Activated CD8-positive, alpha-beta T cell treated with anti-CD3 and anti-CD28 coated beads for 36 hours (primary cell): ENCODE measurements at places on chromosomes 16 and 17. TPM values are rescaled to one million over a fixed set of nuclear protein-coding genes. Genes with fewer than 3 reads are reported as not detected.

DNA sequence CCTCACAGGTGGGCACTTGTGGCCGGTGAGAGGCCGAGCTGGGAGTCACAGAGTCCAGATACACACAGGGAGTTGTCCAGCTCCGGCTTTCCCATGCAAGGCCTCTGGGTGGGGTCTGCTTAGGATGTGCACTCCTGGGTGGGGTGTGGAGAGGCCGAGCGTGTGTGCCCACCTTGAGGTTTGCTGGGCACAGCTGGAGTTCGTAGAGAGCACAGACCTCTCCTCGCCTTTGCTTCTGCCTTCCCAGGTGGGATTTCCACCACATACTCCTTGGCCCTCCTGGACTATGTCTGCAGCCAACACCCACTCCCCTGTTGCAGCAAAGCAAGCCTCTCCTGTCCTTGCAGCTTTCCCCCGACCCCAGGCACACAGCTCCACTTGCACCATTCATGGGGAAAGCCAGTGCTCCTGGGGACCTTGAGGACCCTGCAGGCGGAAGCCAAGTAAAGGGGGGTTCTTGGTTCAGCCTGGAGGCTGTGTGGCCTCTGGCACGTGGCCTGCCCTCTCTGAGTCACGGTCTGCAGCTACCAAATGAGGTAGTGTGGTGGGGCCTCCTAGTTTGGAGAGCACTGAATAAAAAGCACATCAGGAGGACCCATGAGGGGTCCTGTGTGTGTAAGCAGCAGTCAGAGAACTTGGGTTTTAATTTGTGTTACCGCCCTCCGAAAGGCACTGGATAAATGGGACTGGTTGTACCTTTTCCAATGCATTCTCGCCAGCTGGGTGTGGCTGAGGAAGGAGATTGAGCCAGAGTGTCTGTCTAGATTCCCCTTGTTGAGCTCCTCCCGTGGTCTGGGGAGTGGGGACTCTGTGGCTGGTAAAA, 31.5 kb downstream of the MPRIP start:
- H3K4me1 ChIP-seq: peaks cover 50% of the 10 kb centered on the region
- H3K27me3 ChIP-seq: no peaks in the 10 kb centered on the region
- no peak overlapping the region for H3K27ac ChIP-seq

DNA sequence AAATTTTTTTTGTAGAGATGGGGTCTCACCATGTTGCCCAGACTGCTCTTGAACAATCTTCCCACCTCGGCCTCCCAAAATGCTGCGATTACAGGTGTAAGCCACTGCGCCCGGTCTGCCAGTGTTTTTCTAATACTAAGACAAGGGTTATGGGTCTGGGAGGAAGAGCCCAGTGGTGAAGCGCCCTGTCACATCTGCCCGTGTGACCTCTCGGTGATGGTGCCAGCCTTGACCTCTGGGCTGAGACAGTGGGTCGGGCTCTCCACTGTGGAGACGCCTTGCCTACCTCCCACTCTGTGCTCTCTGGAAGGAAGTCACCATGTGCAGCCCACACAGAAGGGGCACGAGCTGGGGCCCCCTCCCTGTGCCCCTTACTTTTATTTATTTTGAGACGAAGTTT, 5.1 kb upstream of the BAIAP2 start:
- no peak for DNase-seq
- H3K27me3 ChIP-seq: peaks cover 16% of the 10 kb centered on the region
- peaks cover 12% of the 10 kb centered on the region for H3K4me1 ChIP-seq

DNA sequence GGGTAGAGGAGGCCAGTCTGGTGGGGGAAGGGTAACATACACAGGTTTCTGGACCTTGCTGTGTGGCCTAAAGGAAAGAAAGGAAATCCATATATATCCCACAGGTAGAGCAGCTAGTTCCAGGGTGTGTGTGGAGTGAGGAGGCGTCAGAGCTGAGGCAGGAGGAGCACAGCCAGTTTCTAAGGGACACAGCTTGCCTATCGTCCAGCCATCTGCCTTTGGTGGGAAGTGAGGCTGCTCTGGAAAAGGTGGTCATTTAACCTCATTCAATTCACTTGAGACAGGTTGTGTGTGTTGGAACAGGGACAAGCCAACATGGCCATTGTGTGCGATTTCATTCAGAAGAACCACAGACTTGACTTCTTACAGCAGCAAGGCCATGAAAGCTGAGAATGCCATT, 36.9 kb upstream of the ERN1 start:
- no peaks in the 10 kb centered on the region for H3K4me1 ChIP-seq
- DNase-seq: no peak
- no peaks in the 10 kb centered on the region for H3K27me3 ChIP-seq
- peaks cover 15% of the 10 kb centered on the region for H3K36me3 ChIP-seq

The SPPL2C gene
- total RNA-seq: not detected
